Hippocampal formation (tissue), 2 donors: ENCODE measurements at places on chromosomes 1 and 21.
A peak's percentile ranks its signal among the peaks of the same experiment; 100 is the strongest.

- no peak for DNase-seq
Measured at GRCh38 chr1:66739401-66740157, 12.7 kb upstream of the DYNLT5 start.

- DNase-seq: no peak
Measured at GRCh38 chr1:6313393-6314200, 52.7 kb upstream of the GPR153 start.

DNA sequence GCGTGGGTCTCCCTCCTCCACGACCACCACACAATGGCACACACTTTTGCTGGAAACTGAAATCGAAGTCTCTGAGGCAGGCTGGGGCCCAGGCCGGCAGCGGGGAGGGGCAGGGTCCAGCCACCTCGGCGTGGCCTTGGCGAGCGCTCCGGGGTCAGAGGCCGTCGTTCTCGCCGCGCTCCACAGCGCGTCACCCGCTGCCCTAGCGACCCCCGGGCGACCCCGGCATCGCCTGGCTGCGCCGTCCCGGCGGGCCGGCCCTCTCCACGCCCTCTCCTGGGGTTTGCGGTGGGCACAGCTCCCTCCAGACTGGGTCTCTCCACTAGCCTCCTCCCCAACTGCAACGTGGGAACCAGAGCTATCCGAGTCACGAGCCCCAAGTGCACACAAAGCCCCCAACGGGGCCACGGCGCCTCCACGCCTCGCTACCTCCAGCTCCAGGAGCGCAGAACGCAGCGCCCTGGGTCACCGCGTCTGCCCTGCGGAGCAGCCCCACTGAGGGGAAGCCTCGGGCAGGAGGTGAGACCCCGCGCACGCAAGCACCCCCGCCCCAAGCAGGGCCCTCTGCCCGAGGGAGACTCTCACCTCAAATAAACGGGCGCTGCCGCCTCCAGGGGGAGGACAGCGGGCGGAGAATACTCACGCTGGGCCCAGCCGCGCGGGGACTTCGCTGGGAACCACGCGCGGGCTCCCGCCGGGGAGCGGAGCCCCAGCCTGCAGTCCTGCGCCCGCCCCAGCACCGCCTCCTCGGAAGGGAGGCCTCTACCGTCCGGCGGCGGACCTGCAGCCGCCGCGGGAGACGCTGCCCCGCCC lies 134.0 kb upstream of the BARHL2 start:
- DNase-seq: peak; percentile 73

DNA sequence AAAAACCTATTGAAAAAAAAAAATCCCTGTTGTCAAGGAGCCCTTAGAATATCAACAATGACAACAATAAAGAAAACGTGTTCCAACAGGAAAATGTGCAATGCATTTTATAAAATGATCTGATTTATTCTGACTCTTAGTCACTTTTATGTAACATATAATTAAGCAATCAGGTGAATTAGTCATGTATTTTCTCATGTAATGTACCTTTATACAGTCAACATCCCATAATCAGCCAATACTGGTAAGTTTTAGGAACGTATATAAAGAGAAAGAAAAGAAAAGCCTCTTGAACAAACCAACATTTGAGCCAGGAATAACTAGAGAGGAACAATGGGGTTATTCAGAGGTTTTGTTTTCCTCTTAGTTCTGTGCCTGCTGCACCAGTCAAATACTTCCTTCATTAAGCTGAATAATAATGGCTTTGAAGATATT lies at the start of gene CLCA4:
CLCA4 (plus strand) TSS at position 292 of the 435 bp plus-strand sequence; CDS start at position 334, 42 bp downstream.
- no peak for DNase-seq

GRCh38 chr1:93080179-93080823 lies 1.2 kb downstream of the MTF2 start:
- peak; percentile 50 for DNase-seq

DNA sequence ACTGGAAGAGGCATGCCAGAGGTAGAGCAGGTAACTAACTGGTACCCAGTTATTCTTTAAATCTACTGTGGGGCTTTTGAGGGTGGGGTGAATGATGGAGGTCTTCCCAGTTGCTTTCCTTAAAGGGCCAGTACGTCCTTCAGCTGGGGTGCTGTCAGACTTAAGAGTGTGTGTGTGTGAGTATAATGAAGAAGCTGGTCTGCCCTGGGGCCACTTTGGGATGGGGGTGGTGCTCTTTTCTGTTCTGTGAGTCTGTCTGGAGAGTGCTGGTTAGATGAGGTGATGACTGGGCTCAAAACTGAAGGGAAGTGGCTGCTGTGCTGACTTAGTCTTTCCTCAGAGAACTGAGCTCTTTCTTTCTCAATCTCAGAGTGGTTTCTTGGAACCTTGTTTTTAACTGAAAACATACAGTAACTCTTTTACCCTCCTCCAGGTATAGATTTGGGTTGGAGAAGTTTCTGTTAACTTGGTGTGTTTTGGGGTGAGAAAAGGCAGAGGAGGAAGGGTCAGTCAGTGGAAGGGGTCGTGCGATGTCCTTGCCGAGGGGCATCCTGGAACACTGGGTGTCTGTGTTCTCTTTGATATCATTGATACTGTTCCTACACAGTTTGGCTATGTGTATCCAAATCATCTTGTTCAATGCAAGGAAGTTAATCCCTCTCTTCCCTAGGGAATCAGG lies 746 bp downstream of the MACF1 start:
- no peak for DNase-seq

- no peak for DNase-seq
Measured at GRCh38 chr1:228379666-228380065, 27.0 kb downstream of the TRIM11 start.

GRCh38 chr1:119101563-119101962 lies 38.9 kb downstream of the WARS2 start:
- DNase-seq: no peak

- DNase-seq: peak; percentile 55
Measured at GRCh38 chr1:174769961-174770549, 229.7 kb upstream of the CACYBP start.

GRCh38 chr1:61581251-61581650 lies 143.7 kb downstream of the TM2D1 start:
- DNase-seq: no peak

DNA sequence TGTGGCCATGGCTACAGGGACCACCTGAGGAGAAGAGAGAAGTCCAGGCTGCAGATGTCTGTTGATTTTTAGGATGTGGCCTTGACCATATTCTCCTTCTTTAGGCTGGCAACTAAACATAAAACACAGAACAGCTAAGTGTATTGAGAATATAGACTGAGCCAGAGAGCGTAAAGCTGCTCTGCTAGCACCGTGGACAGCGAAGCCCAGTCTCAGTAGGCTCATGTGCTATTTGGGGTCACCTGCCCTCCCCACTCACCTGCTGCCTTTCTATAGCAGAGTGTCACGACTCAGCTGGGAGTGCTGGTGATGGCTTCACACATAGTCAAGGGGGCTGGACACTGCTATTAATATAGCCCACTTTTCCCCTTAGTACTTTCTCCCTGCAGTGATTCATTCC lies 278.5 kb downstream of the KCNH1 start:
- no peak for DNase-seq

- DNase-seq: no peak
Measured at GRCh38 chr1:24186031-24186710, 918 bp downstream of the IFNLR1 start.

DNA sequence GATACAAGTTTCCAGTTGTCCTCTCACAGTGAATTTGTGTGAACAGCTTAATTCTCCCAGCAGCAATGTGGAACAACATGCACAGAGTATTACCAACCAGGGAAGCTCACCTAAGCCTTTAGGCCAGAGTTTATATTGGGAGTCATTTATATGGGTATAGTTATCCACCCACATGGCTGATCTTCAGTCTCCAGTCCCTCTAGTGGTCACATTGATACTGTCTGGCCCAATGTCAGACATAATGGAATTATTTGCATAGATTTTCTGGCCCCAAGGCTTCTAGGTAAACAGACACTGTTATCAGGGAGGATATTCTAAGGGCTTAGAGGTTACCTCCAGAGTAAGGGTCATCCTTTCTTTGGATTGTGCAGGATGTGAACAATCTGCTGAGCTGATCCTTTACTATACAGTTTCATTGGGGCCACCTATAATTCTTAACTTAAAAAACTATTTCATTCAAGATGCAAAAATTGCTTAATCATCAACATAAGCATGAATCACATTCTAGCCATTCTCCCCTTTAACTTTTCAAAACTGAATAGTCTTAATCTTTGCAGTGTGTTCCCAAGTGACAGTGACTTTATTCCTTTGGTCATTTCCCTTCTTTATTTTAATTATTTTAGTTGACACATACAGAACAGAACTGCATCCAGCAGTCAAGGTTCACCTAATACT lies 210.9 kb downstream of the LTN1 start:
- DNase-seq: no peak

GRCh38 chr21:36535618-36536241 lies 55.8 kb upstream of the CLDN14 start:
- no peak for DNase-seq

GRCh38 chr1:108816049-108816893 lies 40.6 kb downstream of the AKNAD1 start:
- peak; percentile 97 for DNase-seq

DNA sequence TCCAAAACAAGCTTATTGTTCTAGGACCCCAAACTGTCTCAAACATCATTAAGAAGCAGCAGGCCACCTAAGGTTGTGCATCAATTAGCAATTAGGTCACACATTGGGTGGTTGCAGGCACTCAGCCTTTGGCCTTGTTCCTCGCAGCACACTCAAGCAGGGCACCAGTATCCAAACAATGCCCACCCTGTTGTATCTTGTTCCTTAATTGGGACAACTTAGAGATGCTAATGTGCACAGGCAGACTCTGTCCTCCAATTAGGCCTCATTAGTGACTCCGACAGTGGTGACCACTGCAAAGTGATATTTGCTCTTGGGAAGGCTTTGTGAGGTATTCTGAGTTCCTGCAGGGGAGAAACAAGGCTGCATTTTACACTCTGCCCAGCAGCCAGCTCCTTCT lies 515.1 kb upstream of the PTBP2 start:
- DNase-seq: peak; percentile 19

DNA sequence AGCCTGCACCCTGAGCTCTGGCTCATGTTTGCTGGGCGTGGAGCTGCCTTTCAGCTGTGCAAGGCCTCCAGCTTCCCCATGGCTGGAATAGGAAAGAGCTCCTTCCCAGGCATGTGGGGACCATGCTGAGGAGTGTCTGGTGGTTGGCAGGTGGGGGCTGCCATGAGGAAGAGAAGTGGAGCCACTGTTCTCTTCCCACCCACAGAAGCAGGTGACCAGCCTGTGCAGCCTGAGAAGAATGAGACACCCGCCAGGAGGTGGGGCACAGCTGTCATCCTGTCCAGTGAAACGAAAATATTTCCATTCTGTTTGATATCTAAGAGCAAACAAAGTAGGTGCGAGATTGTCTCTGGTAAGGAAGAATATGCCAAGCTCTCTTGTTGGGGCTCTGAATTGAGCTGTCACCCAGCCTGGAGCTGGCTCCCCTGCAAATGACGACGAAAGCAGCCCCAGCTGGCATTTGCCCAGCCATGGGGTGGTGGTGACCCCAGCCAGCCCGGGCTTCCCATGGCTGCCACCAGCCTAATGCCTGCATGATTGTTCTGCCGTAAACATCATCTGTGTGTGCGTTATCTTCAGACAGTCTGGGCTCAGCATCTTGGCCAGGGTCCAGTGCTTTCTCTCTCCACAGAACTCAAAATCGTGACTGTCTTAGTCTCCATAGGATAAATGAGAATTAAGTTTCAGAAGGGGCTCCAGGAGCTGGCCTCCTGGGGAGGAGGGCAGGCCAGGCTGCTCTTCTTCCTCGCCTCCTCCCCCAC lies 429.8 kb upstream of the VAMP3 start:
- DNase-seq: no peak

DNA sequence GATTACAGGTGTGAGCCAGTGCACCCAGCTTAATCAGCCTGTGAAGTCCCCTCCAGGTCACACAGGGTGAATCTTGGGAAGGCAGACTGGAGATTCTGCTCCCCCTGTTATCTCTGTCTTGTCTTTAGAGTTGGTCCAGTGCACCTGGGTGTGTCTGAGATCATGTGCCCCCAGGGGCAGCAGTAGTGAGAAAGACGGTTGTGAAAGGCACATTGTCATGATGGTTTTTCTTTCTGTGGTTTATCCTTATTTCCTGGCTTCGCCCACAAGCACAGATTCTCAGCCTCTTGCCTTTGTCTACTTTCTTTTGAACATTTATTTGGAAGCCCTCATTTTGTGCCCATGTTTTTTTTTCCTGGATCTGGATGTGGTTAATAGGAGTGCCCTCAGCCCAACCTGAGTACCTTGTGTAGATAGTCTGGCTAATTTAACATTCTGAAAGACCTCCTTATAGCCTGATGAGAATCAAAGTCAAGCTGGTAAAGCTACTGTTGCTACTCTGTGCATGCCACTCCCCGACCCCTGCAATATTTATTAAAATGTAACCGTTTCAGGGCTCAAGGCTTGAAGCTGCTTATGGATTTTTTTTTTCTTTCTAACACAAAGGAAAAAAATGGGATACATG lies 23.7 kb downstream of the UCK2 start:
- no peak for DNase-seq

GRCh38 chr1:17802945-17803344 lies 47.8 kb downstream of the ACTL8 start:
- DNase-seq: no peak

- no peak for DNase-seq
Measured at GRCh38 chr1:219081943-219082925, 91.4 kb upstream of the LYPLAL1 start.

DNA sequence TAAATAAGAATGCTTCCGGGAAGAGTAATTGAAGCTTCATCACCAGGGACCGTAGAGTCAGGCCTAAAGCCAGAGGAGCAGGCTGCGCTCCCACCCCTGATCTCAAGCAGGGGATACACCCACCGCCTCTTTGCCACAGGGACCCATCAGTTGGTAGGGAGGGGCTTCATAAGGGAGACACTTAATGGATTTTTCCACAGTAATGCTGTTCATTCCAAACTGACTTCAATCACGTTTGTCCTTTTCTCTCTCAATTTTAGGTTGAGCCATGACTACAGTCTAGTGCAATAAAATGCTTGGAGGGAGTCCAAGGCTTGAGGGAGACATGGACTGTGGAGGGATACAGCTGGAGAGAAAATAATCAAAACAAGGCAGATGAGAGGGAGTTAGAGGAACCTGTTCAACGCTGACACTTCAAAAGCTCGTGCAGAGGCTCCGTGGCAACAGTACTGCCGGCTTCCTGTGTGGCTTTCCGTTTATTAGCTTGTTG lies 111.5 kb downstream of the SEC16B start:
- no peak for DNase-seq

DNA sequence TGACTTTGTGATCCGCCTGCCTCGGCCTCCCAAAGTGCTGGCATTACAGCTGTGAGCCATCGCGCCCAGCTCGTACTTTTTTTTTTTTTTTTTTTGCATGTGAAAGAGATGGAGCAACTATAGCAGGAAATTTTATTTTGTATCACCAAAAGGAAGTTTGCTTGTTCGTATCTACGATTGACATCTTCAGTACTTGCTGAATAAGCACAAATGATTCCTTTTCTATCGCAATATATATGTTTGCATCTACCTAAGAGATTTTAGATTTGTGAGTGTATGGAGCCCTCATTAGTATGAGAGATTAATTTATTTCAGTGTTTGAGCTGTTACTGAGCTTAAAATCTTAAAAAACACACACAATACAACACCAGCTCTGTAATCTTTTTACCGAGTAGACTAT lies 143.1 kb downstream of the NFIA start:
- no peak for DNase-seq

GRCh38 chr1:203069030-203069747 lies 16.6 kb downstream of the MYOG start:
- no peak for DNase-seq
